ENCODE measurements at places on chromosomes 5 and 9.

DNA sequence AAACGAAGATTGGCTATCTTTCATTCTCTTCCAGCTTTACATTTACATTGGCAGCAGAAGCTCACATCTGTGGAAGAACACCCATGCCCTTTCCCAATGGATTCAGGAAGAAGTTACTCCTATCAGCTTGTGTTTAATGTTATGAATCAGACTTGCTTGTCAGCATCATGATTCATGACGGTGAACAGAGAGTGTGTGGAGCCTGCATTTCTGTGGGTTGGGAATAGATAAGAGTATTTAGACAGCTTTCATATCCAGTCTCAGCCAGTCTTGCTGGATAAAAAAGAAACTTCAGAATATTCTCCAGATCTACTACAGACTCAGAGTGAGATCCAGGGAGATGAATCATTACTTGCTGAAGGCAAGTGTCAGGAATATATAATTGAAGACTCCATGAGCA is 812.9 kb upstream of the ZNF608 start:
- DNase-seq = no peak
- H3K4me3 ChIP-seq = no peak overlapping the region
- H3K36me3 ChIP-seq = no peaks in the 10 kb centered on the region

GRCh38 chr5:58281189-58281588 is 178.7 kb downstream of the PLK2 start:
- H3K36me3 ChIP-seq = no peaks in the 10 kb centered on the region
- no peak for DNase-seq
- H3K27me3 ChIP-seq = no peaks in the 10 kb centered on the region
- H3K4me3 ChIP-seq = no peak overlapping the region
- no peaks in the 10 kb centered on the region for H3K4me1 ChIP-seq

- no peak for DNase-seq
- H3K4me1 ChIP-seq = no peaks in the 10 kb centered on the region
- H3K4me3 ChIP-seq = no peak overlapping the region
- no peaks in the 10 kb centered on the region for H3K36me3 ChIP-seq
These were observed 42.1 kb upstream of the DAB2 start for GRCh38 chr5:39466846-39467245.

GRCh38 chr5:17735761-17736160 is 101.5 kb downstream of the TAF11L14 start:
- no peak overlapping the region for H3K4me3 ChIP-seq
- H3K27me3 ChIP-seq = no peaks in the 10 kb centered on the region
- no peak for DNase-seq
- H3K36me3 ChIP-seq = no peaks in the 10 kb centered on the region
- H3K27ac ChIP-seq = no peak overlapping the region

DNA sequence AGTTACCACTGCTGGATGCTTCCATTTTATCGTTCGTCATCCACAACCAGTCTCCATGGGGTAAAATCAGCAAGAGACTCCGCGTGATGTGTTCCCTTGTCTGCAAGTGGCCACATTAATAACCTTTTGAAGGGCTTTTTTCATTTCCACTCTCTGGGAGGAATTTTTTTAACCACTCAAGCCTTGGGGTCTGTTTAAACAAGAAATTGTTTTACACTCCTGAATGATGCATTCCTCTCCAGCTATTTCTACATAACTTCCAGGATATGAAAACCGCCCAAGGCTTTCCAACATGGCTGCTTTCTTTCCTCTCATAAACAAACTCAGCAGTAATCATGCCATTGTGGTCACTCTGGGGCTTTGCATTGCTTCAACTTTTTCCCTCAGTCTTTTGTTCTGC is 217.2 kb upstream of the DAPK1 start:
- H3K4me3 ChIP-seq = no peak overlapping the region
- H3K4me1 ChIP-seq = peaks cover 5% of the 10 kb centered on the region
- H3K27ac ChIP-seq = no peak overlapping the region
- no peaks in the 10 kb centered on the region for H3K27me3 ChIP-seq
- H3K36me3 ChIP-seq = no peaks in the 10 kb centered on the region
- no peak for DNase-seq

DNA sequence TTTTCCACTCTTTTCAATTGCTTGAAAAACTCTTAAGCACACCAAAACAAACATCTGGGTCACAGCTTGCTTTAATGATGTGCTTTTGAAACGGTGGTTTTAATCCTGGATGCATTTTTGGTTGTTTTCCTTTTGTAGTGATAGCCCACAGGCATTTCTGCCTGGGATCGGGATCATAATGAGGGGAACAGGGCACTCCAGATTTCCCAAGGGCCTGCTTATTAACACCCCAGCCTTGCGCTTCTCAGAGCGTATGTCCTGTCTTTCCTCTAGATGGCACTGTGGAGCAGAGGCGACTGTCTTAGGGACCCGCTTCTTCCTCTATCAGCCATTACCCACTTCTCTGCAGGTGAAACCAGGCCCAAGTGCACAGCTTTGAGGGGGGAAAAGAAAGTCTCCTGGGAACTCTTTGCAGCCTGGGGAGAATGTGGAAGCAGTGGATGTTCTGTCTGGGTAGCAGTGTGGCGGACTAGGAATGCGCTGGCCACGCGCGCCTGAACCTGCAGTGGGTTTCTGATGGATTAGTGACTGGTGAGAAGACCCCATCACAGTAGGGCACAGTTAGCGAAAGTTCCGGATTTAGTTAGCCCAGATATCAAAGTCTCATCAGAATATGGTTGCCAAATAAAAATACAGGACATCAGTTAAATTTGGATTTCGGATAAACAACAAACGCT is 190.1 kb downstream of the GNA14 start:
- no peak overlapping the region for H3K27ac ChIP-seq
- H3K4me3 ChIP-seq = no peak overlapping the region
- H3K27me3 ChIP-seq = no peaks in the 10 kb centered on the region
- peaks cover 21% of the 10 kb centered on the region for H3K4me1 ChIP-seq
- DNase-seq = no peak
- no peaks in the 10 kb centered on the region for H3K36me3 ChIP-seq

DNA sequence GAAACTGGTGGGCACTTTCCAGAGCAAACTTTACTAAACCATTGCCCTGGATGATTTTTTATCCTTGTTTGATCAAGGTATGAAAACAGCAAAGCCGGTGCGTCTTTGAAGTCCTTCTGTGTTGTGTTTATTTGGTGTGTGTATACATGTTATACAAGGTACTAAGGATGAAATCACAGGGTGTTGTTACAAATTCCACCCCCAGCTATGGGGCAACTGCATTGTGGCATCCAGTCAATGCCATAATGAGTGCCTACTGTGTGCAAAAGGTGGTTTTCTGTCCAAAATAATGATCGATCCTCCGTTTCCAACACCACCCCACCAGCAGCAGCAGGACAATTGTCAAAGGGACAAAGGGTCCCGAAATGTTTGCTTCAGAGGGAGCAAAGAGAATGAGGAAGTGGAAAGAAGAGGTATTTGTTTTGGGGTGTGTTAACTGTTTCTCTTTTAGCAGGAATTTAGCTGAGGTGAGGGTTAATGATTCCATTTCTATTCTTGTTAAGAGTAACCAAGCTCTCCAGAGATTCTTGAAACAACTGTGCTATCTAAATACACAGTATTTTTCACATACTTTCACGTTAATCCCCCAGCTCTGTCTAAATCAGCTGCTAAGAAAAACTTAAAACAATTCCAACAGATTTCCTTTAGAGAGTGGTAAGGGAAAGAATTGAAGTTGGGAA is 568.7 kb upstream of the KLF4 start:
- H3K36me3 ChIP-seq = no peaks in the 10 kb centered on the region
- H3K27ac ChIP-seq = no peak overlapping the region
- H3K27me3 ChIP-seq = no peaks in the 10 kb centered on the region
- H3K4me1 ChIP-seq = peaks cover 41% of the 10 kb centered on the region
- DNase-seq = no peak
- no peak overlapping the region for H3K4me3 ChIP-seq

DNA sequence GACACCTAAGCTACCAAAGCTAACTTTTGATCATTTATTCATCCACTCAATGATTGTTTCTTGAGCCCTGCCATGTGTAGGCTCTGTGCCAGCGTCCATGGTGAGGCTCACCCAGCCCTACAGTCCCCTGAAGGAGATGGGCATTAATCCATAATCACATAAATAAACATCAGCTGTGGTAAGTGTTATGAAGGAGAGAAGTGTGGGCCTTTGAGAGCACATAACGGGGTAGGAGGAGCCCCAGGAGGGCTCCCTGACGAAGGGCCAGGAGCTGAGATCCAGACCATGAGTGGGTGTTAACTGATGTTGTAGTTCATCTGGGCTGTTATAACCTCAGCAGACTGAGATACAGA is 53.9 kb upstream of the AFAP1L1 start:
- DNase-seq = no peak
- no peaks in the 10 kb centered on the region for H3K36me3 ChIP-seq
- no peak overlapping the region for H3K4me3 ChIP-seq
- peak overlapping the region; percentile 67 for H3K27ac ChIP-seq
- H3K27me3 ChIP-seq = no peaks in the 10 kb centered on the region

DNA sequence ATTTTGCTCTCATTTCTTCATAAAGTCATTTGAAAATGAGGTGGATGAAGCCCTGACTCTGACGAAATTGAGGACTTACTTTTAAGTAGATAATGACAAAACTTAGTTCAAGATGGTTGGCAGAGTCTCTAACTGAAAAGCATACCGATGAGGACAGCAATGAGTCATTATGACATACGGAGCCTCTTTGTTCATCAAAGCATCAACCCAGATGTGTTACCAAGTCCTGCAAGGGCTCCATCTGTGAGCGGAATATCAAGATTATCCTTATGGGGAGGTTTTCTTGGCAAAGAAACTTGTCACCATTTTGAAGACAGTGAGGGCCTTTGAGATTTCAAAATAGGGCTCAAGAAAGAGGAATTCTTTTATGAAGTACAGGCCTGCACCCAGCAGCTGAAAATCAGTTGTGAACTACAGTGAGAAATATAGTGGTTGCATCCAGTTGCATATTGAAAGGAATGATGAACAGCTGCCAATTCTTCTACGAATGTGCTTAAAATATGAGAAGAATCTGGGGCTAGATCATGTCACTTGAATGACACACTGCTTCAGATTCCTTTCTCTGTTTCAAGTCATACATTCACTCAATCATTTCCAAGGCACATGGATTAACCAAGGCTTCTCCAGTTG is 86.6 kb upstream of the SLC24A2 start:
- no peak overlapping the region for H3K27ac ChIP-seq
- no peaks in the 10 kb centered on the region for H3K27me3 ChIP-seq
- H3K4me1 ChIP-seq = no peaks in the 10 kb centered on the region
- DNase-seq = no peak
- no peak overlapping the region for H3K4me3 ChIP-seq

DNA sequence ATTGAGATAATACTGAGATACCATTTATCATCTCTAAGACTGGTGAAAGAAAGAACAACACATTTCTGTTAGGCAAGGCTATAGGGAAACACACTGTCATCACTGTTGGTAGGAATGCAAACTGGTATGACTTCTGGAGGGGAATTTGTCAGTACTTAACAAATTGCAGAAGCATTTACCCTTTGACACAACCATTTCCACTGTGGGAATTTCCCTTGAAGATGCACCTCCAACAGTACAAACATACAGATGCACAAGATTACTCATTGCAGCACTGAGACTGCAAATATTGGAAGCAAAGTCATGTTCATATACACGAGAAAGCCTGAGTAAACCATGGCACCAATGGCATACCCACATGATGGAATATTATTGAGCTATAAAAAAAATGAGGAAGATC is 17.6 kb downstream of the GM2A start:
- no peak overlapping the region for H3K4me3 ChIP-seq
- H3K27ac ChIP-seq = no peak overlapping the region
- no peaks in the 10 kb centered on the region for H3K4me1 ChIP-seq
- H3K36me3 ChIP-seq = peaks cover 10% of the 10 kb centered on the region

DNA sequence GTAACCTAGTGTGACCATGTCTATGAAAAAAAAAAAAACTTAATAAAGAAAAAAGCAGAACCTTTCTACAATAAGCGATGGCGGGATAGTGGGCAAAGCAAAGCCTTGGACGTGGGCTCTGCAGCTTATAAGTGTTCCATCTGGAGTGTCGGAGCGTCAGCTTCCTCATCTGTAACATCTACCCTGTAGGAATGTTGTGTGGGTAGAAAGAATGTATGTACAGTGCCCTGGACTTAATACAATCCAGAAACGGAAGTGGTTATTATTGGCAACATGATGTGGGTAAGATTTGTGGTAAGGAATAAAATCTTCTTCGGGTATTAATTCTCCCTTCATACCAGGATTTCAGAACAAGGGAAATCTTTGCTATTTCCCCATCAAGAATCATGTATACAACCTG is 66.5 kb downstream of the SEMA5A start:
- no peaks in the 10 kb centered on the region for H3K27me3 ChIP-seq
- DNase-seq = peak; percentile 29
- H3K4me1 ChIP-seq = no peaks in the 10 kb centered on the region
- no peak overlapping the region for H3K4me3 ChIP-seq
- no peak overlapping the region for H3K27ac ChIP-seq

GRCh38 chr9:131046581-131047202 is 37.7 kb downstream of the LAMC3 start:
- H3K27me3 ChIP-seq = no peaks in the 10 kb centered on the region
- no peak overlapping the region for H3K27ac ChIP-seq
- H3K36me3 ChIP-seq = no peaks in the 10 kb centered on the region
- no peak for DNase-seq

GRCh38 chr5:66661149-66661548 is 65.0 kb downstream of the MAST4 start:
- peaks cover 3% of the 10 kb centered on the region for H3K4me1 ChIP-seq
- H3K36me3 ChIP-seq = no peaks in the 10 kb centered on the region
- no peak for DNase-seq
- H3K4me3 ChIP-seq = no peak overlapping the region
- no peak overlapping the region for H3K27ac ChIP-seq

DNA sequence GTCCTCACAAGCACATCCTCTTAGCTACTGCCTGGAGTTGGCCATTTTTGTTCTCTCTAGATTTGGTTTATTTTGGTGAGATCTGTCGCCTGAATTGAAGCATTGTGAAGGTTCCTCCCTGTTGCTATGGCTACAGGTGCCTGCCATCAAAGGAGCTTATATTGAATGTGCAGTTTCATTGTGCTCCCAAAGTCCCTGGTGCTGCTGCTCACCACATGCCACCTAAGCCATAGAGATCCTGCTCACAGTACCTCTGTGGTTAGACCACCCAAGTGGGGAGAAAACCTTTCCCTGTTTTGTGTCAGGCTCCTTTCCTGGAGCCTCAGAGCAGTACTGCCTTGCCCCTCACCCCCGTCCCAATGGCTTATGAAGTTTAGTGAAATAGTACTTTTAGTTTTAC is 383.4 kb downstream of the TMEM38B start:
- DNase-seq = no peak
- H3K36me3 ChIP-seq = no peaks in the 10 kb centered on the region
- H3K27me3 ChIP-seq = no peaks in the 10 kb centered on the region
- no peak overlapping the region for H3K4me3 ChIP-seq
- no peak overlapping the region for H3K27ac ChIP-seq

GRCh38 chr5:133663397-133664054 is 51.2 kb upstream of the FSTL4 start:
- peak; percentile 83 for DNase-seq
- H3K27me3 ChIP-seq = no peaks in the 10 kb centered on the region
- no peaks in the 10 kb centered on the region for H3K36me3 ChIP-seq
- H3K4me3 ChIP-seq = no peak overlapping the region
- H3K27ac ChIP-seq = no peak overlapping the region

GRCh38 chr5:11443831-11444230 is 460.4 kb downstream of the CTNND2 start:
- no peak overlapping the region for H3K4me3 ChIP-seq
- peaks cover 6% of the 10 kb centered on the region for H3K27me3 ChIP-seq
- H3K4me1 ChIP-seq = no peaks in the 10 kb centered on the region
- no peaks in the 10 kb centered on the region for H3K36me3 ChIP-seq
- H3K27ac ChIP-seq = no peak overlapping the region
- no peak for DNase-seq
